Left renal pelvis (tissue), 4 donors: ENCODE measurements at places on chromosomes 2 and 18.
A peak's percentile ranks its signal among the peaks of the same experiment; 100 is the strongest.

DNA sequence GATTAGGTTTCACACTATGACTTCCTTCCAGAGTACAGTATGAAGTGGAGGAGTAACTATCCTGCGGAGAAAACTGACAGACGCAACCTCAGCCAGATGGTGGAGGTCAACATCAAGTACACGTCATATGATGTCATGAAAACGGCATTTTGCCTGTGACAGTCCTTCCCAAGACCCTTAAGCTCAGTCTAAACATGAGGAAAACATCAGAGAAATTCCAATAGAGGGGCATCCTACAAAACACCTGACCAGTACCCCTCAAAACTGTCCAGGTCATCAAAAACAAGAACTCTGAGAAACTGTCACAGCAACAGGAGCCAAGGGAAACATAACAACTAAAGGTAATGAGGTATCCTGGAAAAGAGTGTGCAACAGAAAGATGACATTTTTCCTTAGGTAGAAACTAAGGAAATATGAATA, 1.7 kb downstream of the RNU4ATAC start:
- DNase-seq, result no peak

- peak; percentile 65 for DNase-seq
These were observed 171.8 kb downstream of the ICOS start for GRCh38 chr2:204108330-204108751.

DNA sequence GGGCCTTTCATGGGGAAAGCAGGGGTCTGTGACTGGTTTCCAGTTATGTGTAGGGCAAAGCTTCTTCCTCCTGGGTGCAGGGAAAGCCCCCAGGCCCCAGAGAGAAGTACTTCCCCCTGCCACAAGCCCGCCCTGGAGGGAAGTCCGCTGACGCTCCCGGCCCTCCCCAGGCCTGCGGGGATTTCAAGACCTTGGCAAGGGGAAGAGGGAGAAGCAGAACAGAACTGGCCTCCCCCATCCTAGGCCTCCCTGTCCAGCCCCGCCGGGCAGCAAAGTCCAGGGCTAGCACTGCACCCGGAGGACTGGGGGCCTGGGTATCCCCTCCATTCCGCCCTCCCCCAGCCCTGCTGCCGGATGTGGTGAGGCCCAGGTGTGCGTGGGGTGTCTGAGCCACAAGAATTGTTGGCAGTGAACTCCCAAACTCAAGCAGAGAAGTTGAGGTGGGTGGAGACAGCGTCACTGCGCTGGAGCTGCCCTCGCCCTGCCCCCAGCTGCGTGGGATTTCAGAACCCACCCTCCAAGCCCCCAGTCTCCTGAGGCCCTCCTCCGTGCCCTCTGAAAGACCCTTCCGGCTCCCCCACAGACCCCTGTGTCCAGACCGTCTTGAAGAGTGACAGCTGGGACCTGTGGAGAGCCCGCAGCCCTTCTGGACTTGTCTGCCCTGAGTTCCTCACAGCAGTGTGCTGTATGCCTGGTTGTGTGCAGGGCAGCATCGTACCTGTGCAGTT, 1.1 kb upstream of the DUSP2 start:
- no peak for DNase-seq

- no peak for DNase-seq
These were observed 42.1 kb upstream of the SCN7A start for GRCh38 chr2:166536111-166536510.

GRCh38 chr2:23522726-23523372, 137.9 kb downstream of the KLHL29 start:
- DNase-seq, result no peak

DNA sequence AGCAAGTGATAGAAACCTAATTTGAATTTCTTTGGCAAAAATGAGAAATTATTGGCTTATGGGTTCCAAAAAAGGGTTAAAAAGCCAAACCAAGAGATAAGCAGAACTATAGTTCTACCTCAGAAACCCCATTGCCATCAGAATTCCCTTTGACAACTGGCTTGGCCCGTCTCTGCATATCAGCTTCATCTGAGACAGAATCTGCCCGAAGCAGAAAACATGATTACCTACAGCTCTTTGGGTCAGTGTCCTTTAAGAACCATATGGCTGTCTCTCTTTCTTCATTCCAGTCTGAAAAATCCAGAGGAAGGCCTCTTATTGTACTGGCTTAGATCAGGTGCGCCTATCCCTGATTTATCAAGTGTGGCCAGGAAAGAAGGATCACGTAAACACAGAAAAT, 49.8 kb upstream of the AGPS start:
- no peak for DNase-seq

DNA sequence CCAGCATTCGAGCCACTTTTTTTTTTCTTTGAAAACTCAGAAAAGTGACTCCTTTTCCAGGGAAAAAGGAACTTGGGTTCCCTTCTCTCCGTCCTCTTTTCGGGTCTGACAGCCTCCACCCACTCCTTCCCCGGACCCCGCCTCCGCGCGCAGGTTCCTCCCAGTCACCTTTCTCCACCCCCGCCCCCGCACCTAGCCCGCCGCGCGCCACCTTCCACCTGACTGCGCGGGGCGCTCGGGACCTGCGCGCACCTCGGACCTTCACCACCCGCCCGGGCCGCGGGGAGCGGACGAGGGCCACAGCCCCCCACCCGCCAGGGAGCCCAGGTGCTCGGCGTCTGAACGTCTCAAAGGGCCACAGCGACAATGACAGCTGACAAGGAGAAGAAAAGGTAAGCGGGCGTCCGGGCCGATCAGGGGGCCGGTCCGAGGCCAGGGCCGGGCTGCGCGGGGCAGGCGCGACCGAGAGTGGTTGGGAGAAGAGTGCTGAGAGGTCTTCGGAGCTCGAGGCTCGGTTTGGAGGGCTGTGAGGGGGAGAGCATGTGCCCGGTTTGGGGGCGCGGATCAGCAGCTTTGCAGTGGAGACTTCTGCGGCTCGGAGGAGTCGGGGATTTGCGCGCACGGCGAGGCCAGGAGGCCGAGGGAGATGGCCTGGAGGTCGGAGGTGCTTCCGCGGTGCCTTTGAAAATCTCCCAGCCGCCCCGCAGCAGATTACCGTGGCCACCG, 502 bp downstream of the EPAS1 start:
- DNase-seq, result no peak

- no peak for DNase-seq
These were observed 991 bp downstream of the CHCHD5 start for GRCh38 chr2:112585400-112585799.

- no peak for DNase-seq
These were observed 89.5 kb upstream of the RPRM start for GRCh38 chr2:153568105-153568504.

GRCh38 chr18:46097431-46097800, 680 bp downstream of the ATP5F1A start:
- DNase-seq, result no peak

- no peak for DNase-seq
These were observed 4.5 kb downstream of the STK17B start for GRCh38 chr2:196166876-196167275.

DNA sequence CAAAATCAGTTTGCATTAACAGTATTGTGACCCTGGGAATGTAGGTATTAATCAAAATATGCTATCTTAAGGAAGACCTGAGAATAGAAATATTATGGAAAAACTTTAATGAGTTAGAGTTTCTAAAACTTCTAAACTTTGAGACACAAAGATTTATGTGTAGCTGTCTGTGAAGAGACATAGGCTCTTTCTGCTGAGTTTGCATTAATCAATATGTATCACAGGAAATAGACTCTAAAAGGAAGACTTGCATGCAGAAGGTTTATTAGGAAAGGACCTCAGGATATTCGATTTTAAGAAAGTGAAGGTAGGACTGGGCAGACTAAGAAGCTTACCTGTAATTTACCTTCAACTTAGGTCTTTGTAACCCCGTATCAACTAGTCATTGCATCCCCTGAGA, 494.8 kb upstream of the NRXN1 start:
- no peak for DNase-seq

GRCh38 chr2:60283626-60284025, 269.8 kb downstream of the BCL11A start:
- no peak for DNase-seq

DNA sequence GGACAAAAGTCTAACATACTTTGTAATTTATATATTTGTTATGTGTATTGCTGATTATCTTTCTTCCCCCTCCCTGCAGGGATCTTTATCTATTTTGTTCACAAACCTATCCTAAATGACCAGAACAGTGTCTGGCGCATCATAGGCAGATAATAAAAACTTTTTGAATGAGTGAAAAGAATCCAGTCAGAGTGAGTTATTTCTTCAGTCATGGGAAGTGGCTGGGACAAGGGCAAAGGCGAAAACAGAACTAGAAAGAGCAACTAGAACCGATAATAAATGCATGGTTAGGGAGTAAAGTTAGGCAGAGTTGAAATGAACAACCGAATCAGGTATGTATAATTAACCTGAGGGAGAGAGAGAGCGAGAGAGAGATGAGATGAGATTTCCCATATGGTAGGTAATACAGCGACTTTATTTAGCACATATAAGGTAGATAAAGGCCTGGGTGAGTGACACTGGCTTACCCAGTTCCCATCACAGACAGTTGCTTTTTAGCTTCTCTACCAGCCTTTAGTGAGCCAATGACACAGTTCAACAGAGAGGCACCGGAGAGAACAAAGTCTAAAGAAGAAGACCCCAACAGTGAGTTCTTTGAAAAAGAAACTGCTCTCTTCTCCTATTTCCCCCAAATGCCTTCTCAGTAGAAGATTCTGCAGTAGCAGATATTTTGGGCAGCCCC, 59.1 kb upstream of the EML4 start:
- no peak for DNase-seq

- DNase-seq, result peak; percentile 72
These were observed 212.1 kb upstream of the NCKAP5 start for GRCh38 chr2:133780099-133780996.

- no peak for DNase-seq
These were observed 39.7 kb upstream of the IGFBP5 start for GRCh38 chr2:216735086-216735485.

DNA sequence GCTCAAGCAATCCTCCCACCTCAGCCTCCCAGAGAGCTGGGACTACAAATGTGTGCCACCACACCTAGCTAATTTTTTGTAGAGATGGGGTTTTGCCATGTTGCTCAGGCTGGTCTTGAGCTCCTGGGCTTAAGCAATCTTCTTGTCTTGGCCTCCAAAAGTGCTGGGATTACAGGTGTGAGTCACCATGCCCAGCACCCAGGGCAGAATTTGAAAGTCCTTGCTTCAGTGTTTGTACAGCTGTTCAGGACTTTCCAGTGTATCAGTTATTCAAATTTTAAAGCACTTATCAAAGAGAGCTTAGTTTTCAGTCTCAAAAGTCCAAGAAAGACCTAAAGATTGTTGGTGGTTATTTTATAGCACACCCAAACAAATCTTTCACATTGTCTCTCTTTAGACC, 43.6 kb upstream of the VPS54 start:
- DNase-seq, result no peak

- no peak for DNase-seq
These were observed at the start of gene SETBP1 for GRCh38 chr18:44680273-44681075. Gene SETBP1, plus strand, starts transcription at chr18:44680888. Its CDS starts 20,459 bp downstream, at chr18:44701347.

GRCh38 chr2:101380376-101380775, 6.9 kb downstream of the CREG2 start:
- no peak for DNase-seq

DNA sequence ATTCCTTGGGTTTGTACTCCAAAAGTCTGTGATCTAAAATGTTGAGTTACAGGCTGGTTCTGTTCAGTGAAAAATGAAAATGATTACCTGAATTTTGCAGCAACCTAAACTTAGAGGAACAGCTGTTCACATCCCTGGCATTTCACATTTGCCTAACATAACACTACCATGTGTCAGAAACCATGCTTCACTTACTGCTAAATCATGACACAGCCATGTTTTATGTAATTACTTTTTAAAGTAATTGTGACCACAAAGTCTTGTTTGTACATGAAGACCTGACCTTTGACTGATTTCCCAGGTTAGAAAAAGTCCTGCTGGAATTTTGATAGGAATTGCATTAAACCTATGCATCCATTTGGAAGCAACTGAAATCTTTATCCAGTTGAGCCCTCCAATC, 79.1 kb downstream of the FAM168B start:
- DNase-seq, result no peak

GRCh38 chr2:171244466-171244969, 83.8 kb upstream of the TLK1 start:
- no peak for DNase-seq

DNA sequence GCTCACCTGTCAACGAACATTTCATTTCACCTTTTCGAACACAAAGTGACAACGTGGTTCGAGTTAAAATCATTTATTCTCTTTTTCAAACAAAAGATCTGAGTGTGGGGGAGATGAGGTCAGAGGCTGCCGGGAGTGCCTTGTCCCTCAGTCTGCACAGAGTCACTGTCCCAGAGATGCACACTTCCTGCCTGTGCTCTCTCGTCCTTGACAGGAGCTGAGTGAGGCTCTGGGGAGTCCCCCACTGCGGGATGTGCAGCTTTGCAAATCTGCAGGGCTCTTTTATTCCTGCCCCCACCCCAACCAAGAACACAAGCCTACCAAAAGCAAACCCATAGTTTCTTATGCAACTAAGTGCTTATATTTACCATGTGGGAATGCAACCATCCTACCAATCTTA, 497.8 kb downstream of the EIPR1 start:
- no peak for DNase-seq

GRCh38 chr2:100453853-100454252, 16.4 kb upstream of the NMS start:
- DNase-seq, result no peak

DNA sequence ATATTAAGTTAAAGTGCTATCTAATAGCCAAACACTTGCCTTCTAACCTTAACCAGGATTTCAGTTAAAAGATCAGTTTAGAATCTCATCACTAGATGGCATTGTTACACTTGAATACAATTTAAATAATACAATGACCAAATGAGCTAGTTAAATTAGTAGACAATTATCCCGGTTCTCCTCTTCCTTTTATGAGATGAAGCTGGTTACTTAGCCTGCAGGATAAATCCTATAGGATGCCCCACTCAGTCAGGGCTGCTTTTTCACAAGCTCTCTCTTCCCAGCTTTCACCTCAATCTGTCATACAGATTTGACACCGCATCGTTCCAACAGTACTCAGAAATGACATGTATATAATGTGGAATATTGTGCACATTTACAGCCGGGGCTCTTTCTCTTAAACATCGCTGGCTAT, 678.8 kb downstream of the KCNJ3 start:
- DNase-seq, result no peak
